ENCODE measurements at places on chromosomes 12 and 14.

- no peak for DNase-seq
Observed at GRCh38 chr14:101062601-101063000, 159.1 kb upstream of the RTL1 start.

DNA sequence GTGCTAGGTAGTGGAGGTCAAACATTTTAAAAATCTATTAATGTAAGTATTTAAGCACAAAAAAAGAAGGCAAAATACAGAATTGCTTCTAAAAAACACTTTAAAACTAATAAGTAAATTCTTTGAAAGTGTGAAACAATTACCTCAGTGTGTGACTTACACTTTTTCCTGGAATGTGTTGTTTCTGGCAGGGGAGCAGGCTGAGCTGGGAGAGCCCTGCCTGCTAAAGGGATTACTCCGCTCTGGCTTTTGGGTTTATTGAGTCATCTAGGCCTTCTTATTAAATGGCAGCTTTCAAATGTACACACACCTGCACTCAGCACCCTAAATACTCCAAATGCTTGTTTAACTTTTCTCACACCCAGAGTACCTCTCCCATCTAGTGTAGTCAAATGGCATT, 279.8 kb downstream of the AKAP6 start:
- DNase-seq, result no peak

DNA sequence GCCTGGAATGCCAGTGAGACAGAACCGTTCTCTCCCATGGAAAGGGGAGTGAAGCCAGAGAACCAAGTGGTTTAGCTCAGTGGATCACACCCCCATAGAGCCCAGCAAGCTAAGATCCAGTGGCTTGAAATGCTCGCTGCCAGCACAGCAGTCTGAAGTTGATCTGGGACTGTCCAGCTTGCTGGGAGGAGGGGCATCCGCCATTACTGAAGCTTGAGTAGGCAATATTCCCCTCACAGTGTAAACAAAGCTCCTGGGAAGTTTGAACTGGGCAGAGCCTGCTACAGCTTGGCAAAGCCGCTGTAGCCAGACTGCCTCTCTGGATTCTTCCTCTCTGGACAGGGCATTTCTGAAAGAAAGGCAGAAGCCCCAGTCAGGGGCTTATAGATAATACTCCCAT, 374.3 kb upstream of the DCN start:
- DNase-seq, result no peak

DNA sequence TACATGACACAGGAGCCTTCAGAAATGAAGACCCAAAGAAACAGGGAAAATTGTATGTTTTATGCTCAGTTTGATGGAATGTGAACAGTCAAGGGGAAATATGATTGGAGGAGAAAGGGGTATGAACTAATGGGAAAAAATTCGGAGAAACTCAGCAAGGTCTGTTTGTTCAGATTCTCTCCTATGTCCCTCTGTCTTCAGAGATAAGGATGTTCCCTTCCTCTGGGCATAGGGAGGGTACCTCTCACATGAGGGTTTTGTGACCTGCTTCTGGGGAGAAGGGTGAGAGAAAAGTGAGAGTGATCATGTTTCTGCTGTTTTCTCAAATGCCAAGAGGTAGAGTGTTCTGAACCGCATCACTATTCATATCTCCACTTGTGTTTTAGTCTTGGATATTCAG, 26.6 kb upstream of the LIMA1 start:
- no peak for DNase-seq

DNA sequence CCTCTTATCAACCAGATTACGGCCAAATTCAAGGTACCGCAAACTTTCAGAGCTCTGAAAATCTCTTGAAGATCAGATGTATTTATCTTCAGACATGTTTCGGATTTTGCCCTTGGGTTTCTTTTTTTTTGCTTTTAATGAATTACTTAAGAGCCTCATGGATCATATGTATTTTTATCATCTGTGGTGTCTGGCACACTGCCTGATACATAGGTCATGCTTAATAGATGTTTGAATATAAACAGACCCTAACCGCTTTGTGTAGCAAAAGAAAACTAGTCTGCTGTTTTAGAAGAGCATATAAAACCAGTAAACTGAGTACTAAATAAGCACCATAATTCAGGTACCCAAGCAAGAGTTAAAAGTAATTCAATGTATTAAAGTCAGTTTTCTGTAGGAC, 20.1 kb upstream of the TBK1 start:
- no peak for DNase-seq

DNA sequence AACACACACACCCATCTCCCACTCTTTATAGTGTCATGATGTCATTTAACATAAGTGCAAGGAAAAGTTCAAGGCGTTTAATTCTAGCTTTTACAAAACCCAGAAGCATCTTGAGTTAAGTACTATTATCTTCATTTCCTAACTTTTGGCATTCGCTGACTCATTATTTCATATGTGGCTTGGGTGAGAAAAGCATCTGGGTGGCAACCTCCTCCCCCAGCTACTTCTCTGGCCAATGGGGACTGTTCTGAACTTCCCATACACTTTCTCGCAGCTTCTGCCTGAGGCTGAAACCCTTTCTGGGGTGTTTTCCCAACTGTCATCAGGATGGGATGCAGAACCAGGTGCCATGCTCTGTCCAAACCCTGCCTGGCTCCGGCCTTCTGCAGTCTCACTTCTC, 2.8 kb upstream of the MARK3 start:
- DNase-seq, result no peak

Data from HuH-7 (cell line).